ENCODE measurements at places on chromosomes 1 and 21. TPM values are rescaled to one million over a fixed set of nuclear protein-coding genes. Genes with fewer than 3 reads are reported as not detected.

Gene PGLYRP3
- total RNA-seq: not detected

Gene RNU1-3
- not detected for total RNA-seq

Gene SHE
- 0.10 TPM for total RNA-seq

Gene EFHD2
- total RNA-seq: 276 TPM

Gene KPRP
- total RNA-seq: not detected

Gene CAMK2N1
- total RNA-seq: 49.0 TPM

Gene GALE
- 72.6 TPM for total RNA-seq

Gene TNFRSF1B
- total RNA-seq: 0.48 TPM

Gene ADAM15
- 109 TPM for total RNA-seq

Gene ENTREP3
- total RNA-seq: 33.7 TPM

Gene SFN
- total RNA-seq: 710 TPM

Gene CD5L
- not detected for total RNA-seq

Gene RAB25
- not detected for total RNA-seq

Gene HPDL
- 3.6 TPM for total RNA-seq

Gene CFHR5
- not detected for total RNA-seq

Gene PGM1
- 37.4 TPM for total RNA-seq

Gene CD247
- 0.93 TPM for total RNA-seq

Gene ALPL
- total RNA-seq: 0.50 TPM

Gene NPPB
- total RNA-seq: not detected

Gene FOXO6
- 0.80 TPM for total RNA-seq

Gene SLAMF8
- 0.22 TPM for total RNA-seq

Gene IFNLR1
- 1.4 TPM for total RNA-seq

Gene C1orf210
- total RNA-seq: not detected

Gene GNG4
- total RNA-seq: 13.7 TPM

Gene NECTIN4
- total RNA-seq: 1.9 TPM

Gene TRIM46
- total RNA-seq: 2.4 TPM

Gene TCHH
- 0.31 TPM for total RNA-seq

Gene SELENBP1
- 6.5 TPM for total RNA-seq

Gene ABCB10
- total RNA-seq: 19.0 TPM

Gene MAD2L2
- total RNA-seq: 51.6 TPM

Gene PDE9A
- total RNA-seq: 1.3 TPM

Gene CA14
- total RNA-seq: not detected

Gene ETV3L
- not detected for total RNA-seq

Gene OR2T5
- total RNA-seq: not detected

Gene CITED4
- 101 TPM for total RNA-seq

Gene SLAMF1
- total RNA-seq: not detected

Gene SERTAD4
- total RNA-seq: 0.50 TPM

Gene SAMD13
- total RNA-seq: 0.58 TPM

Gene LRRC8D
- total RNA-seq: 30.8 TPM

Gene FCRL4
- total RNA-seq: not detected

Gene AK5
- 7.9 TPM for total RNA-seq

Gene LRRC71
- total RNA-seq: 0.14 TPM

Gene B3GALT2
- total RNA-seq: not detected

Gene PUSL1
- total RNA-seq: 22.5 TPM

Gene SPATC1L
- 0.15 TPM for total RNA-seq
